SW 1271 (cell line): ENCODE measurements at places on chromosomes 12 and 14.

GRCh38 chr12:120130011-120130410 is 13.5 kb upstream of the RAB35 start:
- no peak for DNase-seq

GRCh38 chr12:16606991-16607390 is 1.0 kb upstream of the LMO3 start:
- DNase-seq = no peak

- no peak for DNase-seq
Observed at GRCh38 chr12:96233939-96234461, 39.8 kb downstream of the ELK3 start.

GRCh38 chr14:34013721-34014060 is 62.8 kb upstream of the EGLN3 start:
- no peak for DNase-seq

GRCh38 chr12:39502726-39503125 is 59.8 kb upstream of the KIF21A start:
- DNase-seq = no peak

DNA sequence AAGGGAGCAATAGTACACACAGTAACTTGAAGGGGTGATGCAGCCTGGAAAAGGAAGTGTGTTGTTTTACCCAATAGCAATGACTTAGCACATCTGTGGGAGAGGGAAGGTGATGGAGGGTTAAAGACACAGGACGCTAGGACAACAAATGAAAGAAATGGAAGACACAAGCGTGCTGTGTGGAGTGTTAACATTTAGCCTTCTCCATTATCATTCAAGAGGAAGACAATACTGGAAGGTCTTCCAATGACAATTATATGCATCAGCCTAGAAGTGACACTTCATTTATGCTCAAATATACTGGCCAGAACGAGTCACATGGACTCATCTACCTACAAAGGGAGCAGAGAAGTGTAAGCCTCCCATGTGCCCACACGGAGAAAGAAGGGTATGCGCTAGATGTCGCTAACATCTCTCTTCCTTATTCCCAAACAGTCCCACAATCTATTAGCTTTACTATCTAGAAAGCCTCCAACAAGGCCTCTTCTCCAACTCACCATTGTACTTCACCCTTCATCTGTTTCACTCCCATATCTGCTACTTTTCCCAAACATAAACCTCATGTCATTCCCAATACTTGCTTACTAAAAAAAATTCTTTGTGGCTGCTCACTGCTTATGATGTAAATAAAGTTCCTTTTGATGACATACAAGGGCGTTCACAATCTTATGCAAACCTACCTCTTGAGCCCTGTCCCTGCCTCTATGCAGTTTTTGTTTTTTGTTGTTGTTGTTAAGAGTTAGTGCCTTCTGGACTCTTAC is 20.3 kb downstream of the PPM1H start:
- no peak for DNase-seq

DNA sequence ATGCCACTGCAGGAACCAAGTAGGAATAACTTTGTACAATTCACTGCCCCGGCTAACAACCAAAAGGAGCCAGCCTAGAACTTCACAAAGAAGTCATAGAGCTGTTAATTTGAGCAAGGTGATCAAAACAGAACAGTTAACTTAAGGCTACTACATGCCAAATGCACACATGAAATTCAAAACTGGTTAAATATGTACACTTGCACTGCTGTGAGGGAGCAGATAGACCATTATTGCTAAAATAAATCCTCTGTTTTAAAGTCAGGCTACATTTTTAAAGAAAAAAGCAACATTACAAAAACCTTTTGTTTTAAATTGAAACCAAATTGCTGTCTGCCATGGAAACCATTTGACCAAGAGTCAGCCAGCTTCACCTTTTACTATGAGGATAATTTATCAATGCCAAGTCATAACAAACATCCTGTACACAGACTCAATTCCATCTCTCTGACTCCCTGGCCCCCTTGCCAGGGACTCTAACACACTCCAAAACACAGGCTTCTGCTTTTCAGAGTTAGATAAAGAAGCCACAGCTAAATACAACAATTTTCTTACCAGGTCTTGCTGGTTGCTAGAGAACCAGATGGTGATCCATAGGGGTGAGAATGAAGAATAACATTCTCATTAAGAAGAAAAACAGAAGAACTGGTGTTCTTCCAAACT is 84.0 kb downstream of the LRP6 start:
- DNase-seq = no peak

DNA sequence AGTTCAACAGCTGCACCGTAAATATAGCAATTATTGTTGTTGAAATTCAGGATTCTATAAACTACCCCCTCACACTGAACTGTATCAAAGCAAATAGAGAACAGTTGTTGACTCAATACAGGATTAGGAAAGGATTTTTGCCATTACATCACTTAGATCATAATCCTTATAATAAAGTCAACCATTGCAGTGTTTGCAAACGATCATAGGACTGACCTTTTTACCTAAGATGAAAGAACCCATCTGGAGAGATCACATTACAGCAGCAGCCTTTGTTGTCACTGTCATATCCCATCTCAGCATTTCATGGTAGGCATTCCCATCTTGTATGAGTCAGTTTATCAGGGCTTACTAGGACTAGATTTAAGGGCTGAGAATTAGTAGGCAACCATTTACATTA is 96.1 kb downstream of the IPO8 start:
- no peak for DNase-seq

DNA sequence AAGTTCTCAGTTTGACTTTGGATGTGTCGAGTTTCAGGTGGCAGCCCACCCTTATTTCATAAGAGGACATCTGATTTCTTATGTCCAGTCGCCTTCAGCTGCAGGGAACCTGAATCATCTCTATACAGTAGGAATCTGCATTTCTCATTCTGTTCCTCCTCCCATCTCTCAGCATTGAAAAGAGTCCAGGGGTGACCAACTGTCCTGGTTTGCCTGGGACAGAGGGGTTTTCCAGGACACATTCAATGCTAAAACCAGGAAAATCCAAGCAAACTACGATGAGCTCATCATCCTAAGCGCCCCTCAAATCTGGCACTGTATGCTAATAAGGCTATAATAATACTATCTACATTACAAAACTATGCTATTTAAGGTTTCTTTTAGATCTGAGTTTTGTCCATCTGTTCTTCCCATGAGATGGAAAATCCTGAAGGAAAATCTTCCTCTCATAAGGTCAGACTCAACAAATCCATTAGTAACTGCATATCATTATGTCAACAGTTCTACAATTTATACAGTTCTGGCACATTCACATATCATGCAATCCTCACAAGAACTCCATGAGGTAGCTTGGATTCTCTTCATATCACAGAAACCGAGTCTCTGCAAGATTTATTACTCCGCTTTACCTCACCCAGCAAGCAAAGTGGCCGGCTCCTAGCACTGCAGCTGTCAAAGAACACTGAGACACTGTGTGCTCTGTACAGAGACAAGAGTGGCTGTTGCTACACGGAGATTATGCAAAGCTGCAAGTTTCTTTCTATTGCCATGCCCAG is 15.6 kb upstream of the CALM1 start:
- DNase-seq = no peak

GRCh38 chr12:3686463-3686862 is 66.4 kb downstream of the CRACR2A start:
- no peak for DNase-seq

DNA sequence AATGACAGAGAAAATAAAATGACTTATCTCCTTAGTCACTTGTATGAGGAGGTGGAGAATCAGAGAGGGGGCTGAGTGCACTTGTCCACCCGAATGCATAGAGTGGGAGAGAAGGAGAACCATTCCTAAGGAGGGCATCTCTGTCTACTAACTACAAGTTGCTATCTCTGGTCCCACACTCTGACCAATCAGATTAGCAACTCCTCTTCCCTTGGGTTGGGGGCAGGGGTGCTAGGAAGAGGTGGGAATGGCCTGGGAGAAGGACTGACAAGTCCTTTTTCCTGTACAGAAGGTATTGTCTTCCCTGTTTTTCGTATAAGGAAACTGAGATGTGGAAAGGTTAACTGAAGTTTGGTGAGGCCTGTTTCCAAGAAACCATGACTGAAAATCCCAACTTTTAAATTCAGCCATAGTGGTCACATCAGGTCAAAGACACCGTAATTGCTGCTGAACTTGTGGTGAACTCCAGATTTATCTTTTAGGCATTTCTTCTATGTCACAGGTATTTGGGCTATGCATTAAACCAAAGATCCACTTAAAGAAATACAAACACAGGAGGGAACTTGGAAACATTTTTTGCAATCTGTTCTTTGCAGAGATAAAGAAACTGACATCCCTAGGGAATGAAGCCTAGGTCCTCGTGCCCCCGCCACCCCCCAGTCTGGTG is 207.8 kb downstream of the CRADD start:
- DNase-seq = peak; percentile 28

- DNase-seq = no peak
Observed at GRCh38 chr12:111868676-111869588, 26.9 kb downstream of the MAPKAPK5 start.

GRCh38 chr12:38903596-38903995 is 1.8 kb downstream of the CPNE8 start:
- DNase-seq = no peak

DNA sequence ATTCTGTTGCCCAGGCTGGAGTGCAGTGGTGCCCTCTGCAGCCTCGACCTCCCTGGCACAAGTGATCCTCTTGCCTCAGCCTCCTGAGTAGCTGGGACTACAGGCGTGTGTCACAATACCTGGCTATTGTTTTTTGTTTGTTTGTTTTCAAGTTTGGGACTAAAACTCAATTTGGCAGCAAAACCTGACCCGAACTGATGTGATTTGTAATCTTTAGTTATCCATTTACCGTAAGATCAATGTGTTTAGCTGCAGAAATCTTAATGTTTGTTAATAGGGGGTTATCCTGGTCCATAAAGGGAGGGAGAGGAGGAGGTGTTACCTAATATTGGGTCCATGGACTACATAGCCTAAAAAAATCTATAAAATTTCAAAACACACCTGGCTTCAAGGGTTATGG is 738 bp upstream of the C1S start:
- DNase-seq = no peak

GRCh38 chr14:92905667-92906066 is 17.3 kb upstream of the CHGA start:
- DNase-seq = no peak

GRCh38 chr14:90846511-90846910 is 30.3 kb upstream of the TTC7B start:
- no peak for DNase-seq

- DNase-seq = no peak
Observed at GRCh38 chr12:22276867-22277266, 57.6 kb downstream of the ST8SIA1 start.

GRCh38 chr12:42332301-42333285 is 6.6 kb downstream of the PPHLN1 start:
- DNase-seq = no peak

- DNase-seq = no peak
Observed at GRCh38 chr12:79283364-79283763, 407.4 kb downstream of the PAWR start.

DNA sequence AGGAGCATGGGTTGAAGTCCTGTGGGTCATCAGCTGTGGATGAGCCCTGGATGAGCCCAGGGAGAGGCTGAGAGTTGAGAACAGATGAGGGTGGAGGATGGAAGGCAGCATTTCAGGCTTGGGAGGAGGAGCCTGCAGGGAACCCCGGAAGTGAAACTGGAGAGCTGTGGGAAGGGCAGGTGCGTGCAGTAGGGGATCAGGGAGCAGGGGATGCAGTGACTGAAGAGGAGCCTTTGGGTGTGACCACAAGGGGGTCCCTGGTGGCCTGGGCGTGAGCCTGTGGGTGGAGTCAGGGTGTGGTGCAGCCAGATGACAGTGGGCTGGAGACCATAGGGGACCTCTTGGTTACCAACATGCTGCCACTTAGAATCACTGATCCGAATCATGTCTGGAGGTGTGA is 115.5 kb downstream of the PAPOLA start:
- DNase-seq = no peak

DNA sequence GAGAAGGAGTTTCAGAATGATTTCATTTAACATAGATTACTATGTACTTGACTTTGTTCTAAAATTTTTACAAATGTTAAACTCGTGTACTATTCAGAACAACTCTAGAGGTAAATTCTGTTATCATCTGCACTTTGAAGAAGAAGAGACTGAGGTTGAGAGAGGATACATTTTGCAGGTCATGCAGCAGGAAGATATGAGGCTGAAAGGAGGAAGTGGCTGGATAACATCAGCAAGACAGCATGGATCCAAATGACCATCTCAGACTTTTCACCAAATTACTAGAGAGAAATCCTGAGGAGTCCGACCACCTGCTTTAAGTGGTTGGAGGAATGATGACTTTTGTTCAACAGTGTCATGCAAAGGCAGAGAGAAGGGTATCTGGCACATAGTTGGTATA is 84.9 kb downstream of the ASCL4 start:
- no peak for DNase-seq

GRCh38 chr14:55139141-55139540 is 10.1 kb downstream of the LGALS3 start:
- no peak for DNase-seq

GRCh38 chr12:32964981-32965585 is 68.5 kb upstream of the PKP2 start:
- no peak for DNase-seq

GRCh38 chr12:53695152-53696145 is 19.6 kb upstream of the ATP5MC2 start:
- DNase-seq = no peak

- DNase-seq = no peak
Observed at GRCh38 chr12:13027032-13027431, 17.1 kb upstream of the FAM234B start.

DNA sequence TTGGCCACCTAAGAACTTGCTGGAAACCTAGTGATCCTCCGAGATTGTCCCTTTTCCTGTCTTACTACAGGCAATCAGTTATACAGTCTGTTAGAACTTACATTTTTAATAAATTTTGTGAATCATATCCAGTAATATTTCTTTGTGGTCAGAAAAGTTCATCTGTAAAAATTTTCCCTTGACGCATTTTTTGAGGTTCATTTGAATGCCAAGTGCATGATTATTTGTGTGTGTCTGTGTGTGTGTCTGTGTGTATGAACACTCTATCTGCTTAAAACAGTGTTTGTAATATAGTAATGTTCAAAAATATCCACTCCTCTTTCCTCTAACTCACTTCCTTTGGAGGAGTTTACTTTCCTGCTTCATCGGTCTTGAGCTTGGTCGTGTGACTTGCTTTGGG is 468.7 kb upstream of the FLRT2 start:
- no peak for DNase-seq

GRCh38 chr12:120489018-120489417 is 6.9 kb upstream of the DYNLL1 start:
- no peak for DNase-seq

DNA sequence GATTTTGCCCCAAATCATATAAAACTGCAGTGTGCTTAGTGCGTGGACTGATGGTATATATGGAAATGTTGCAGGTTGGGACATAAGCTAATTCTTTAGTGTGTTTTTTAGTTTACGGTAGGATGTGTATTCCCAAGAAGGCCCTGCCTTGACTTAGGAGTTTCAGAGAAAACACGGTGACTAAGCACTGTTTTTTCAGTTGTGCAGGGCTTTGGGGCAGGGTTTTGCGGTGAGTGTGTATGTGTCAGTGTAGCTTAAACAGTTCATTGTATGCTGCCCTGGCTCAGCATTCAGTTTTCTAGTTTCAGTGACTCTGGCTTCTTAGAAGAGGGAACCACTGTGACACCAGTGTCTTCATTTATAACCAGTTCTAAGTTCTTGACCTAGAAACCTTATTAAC is 101.2 kb downstream of the AKAP6 start:
- DNase-seq = no peak

- DNase-seq = no peak
Observed at GRCh38 chr12:63525831-63526230, 142.5 kb downstream of the DPY19L2 start.
